ENCODE measurements at places on chromosomes 6 and 20.
A peak's percentile ranks its signal among the peaks of the same experiment; 100 is the strongest.

DNA sequence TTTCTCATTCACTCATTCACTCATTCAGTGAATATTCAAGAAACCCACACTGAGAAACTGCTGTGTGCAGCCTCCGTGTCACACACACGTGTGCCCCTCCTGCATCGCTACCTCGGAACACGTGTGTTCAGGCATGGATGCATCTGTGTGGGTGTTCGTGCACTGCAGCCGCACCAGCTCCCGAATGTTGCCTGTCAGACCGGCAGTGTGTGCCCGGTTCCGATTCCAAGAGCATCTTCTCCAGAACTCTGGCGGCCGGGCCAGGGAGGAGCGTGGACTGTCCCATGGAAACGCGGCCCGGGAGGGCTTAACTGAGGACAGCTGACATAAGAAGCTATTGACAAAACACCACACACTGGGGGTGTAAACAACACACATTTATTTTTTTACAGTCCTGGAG is 216.0 kb downstream of the DLL1 start:
- no peak for DNase-seq

- DNase-seq = no peak
Measured at GRCh38 chr6:6593867-6594468, 5.4 kb downstream of the LY86 start.

- peak; percentile 68 for DNase-seq
Measured at GRCh38 chr6:43228951-43229802, at the start of gene DNPH1. DNPH1 (minus strand) TSS chr6:43229481; CDS start chr6:43229456, 25 bp downstream.

DNA sequence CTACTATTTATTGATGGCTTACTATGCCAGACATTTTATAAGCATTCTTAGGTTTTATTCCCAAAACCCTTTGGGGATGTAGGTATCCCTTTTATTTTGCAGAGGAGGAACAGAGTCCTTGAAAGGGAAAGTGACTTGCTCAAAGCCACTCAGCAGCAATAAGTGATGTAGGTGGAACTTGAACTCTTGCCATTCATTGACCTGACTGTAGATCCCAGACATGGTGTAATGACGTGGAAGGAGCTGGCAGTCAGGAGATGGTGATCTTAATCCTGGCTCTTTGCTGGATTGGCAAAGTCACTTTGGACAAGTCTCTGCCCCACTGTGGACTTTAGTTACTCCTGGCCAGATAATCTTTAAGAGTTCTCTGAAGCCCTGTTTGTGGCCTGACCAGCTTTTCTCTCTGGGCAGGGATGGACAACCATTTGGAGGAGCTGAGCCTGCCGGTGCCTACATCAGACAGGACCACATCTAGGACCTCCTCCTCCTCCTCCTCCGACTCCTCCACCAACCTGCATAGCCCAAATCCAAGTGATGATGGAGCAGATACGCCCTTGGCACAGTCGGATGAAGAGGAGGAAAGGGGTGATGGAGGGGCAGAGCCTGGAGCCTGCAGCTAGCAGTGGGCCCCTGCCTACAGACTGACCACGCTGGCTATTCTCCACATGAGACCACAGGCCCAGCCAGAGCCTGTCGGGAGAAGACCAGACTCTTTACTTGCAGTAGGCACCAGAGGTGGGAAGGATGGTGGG is 1.6 kb downstream of the DBNDD2 start:
- DNase-seq = no peak

DNA sequence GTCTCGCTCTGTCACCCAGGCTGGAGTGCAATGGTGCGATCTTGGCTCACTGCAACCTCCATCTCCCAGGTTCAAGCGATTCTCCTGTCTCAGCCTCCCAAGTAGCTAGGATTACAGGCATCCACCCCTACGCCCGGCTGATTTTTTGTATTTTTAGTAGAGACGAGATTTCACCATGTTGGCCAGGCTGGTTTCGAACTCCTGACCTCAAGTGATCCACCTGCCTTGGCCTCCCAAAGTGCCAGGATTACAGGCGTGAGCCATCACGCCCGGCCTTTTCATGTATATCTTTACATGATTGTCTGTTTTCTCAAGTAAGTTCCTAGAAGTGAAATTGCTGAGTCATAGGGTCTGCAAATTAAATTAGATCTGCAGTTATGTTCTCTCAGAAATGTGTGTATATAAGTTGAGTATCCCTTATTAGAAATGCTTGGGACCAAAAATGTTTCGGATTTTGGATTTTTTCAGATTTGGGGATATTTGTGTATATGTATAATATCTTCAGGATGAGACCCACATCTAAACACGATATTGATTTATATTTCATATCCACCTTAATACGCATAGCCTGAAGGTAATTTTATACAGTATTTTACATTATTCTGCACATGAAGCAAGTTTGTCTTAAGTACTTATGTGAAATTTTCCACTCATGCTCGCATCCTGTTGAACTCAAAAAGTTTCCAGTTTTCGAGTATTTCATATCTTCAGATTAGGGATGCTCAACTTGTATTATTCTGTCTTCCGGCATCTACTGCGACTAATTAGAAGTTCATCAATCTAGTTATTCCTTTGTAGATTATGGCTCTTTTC is 40.4 kb downstream of the TAB2 start:
- no peak for DNase-seq

GRCh38 chr6:140758169-140758877 is 1374.4 kb upstream of the GJE1 start:
- no peak for DNase-seq

- no peak for DNase-seq
Measured at GRCh38 chr6:33935439-33936080, 131.8 kb upstream of the MLN start.

DNA sequence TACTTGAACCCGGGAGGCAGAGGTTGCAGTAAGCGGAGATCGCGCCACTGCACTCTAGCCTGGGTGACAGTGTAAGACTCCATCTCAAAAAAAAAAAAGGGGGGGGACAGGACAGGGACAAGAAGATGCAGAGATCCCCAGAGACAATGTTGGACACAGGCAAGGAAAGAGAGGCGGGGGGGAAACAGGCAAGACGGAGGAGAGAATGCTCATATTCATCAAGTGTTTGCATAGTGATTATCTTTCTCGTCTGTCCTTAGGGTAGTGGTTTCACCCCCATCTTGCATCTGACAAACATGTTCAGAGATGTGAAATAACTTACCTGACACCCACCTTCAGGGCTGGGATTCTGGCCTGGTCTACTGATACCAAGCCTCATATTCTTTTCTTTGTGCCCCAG is 29.0 kb downstream of the CHMP4B start:
- DNase-seq = no peak

- DNase-seq = no peak
Measured at GRCh38 chr6:15481390-15482291, 181.2 kb downstream of the DTNBP1 start.

DNA sequence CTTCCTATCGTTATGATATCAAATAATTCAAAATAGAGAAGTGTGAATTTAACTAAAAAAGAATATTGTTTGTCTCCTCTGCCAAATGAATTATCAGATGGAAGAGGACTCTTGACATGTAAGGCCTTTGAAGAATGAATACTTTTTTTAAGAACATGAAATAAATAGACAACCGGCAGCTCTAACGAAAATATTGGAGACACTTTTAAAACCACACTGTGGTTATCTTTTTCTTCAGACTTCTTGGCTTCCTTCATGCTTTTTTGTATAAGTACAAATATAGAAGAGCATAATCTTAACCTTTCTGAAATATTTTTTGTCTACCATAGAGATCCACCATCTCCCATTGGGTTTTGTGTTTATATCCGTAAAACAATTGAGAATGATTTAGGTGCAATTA is 115.2 kb upstream of the SCGN start:
- no peak for DNase-seq

DNA sequence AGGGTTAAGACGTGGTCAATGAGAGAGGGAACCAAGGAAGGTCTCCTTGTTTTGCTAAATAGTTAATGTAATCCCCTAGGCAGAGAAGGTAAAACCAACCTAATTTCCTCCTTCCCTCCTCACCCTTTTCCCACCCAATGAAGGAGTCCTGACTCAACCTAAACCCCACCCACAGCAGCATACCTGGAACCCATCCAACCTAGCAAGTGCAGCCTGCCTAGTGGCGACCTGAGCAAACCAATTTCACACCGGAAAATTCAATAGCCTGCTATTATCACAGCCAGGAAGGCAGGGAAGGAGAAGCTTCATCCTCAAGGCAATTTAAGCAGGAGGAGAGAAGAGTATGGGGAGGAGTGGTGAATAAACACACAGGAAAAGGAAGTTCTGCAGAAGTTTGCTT is 46.9 kb downstream of the OSTM1 start:
- no peak for DNase-seq
